CD4-positive, alpha-beta memory T cell (primary cell): ENCODE measurements at places on chromosomes 6 and 20.

DNA sequence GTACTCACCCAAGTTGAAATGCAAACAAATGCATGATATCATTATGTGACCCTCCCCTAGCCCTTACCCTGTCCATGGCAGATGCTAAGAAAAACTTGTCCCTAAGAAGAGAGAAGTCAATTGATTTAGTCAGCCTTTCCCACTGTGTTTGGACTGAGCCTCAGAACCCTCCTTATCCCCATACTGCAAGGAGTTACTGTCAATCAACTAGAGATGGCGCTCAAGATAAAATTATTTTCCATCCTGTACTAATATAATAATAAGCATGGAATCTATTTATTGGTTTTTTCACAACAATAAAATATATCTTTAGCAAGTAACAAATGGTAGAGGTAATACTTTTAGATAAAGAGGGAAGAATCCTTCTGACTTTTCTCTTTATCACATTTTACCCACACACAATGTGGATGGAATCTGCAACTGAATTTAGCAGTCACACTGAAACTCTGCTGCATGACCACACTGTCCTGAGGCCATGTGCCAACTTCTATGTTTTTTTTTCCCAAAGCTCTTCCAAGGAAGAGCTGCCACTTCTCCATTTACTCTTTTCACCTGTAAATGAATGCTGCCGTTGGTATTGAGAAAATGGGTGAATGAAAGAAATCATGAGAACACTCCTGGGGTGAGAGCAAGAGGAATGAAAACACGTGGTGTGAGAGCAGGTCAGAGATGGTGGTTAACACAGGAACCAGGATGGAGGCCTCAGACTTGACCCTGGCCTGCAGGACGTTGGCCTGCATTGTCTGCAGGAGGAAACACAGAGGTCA is 10.5 kb downstream of the NT5E start:
- DNase-seq: no peak

DNA sequence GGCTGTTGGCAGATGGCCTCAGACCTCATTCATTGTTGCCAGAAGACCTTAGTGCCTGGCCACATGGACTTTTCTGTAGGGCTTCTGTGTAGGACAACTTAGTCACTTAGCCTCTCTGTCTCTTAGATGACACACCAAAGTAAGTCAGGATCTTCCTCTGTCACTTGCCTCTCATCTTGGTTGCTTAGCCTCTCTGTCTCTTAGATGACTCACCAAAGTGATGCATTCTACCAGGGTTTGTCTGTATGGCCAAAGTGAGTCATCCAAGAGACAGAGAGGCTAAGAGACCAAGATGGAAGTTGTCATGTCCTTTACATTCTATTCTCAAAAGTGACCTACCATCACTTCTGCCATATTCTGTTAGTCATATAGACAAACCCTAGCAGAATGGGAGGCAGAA is 255.9 kb upstream of the DEFB112 start:
- DNase-seq: no peak

DNA sequence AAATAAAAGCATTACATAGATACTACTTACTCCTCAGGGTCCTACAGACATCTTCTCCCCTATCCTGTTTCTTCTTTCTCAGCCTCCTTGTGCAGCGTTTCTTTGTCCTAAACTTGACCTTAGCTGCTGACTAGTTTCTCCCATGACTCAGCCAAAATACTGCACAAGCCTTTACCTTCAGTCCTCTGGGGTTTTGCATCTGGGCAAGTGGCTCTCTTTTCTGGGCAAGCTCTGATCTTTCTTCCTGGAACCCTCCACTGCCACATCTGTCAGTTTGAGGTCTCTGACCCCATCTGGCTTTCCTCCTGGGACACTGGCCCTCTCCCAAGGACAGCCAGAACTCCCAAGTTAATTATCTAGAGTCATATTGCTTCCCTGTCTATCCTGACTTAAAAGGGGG is 838.4 kb downstream of the DHX35 start:
- DNase-seq: no peak

DNA sequence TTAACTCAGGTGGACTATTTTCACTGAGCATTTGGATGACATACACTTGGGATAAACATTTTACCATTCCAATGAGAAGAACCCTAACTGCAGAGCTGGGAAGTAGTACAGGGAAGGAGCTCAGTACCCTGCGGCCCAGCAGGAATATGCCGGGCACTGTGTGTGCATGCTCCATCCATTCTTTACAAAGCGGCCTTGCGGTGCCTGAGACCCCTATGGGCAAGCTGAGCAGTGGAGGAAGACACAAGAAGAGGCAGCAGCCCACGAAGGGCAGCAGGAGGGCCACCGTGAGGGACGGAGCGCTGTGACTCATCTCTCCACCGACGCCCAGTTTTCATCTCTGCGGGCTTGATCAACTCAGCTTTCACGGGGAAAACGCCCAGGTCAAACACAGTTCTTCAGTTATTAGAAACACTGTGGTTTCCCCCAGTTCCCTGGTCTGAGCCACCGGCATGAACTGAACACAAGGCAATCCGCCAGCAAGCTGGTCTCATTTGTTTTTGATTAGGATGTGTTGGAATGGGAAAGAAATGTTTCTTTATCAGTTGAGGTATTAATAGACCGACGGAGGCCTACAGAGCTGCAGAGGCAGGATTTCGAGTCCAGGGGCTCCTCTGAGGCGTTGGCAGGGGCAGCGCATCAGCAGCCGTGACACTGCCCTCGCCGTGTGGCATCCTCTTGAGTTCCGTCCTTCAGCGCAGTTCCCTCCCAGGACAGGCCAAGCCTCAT is 44.9 kb downstream of the IRF4 start:
- no peak for DNase-seq

GRCh38 chr20:15616626-15617025 is 956.6 kb downstream of the KIF16B start:
- DNase-seq: no peak

DNA sequence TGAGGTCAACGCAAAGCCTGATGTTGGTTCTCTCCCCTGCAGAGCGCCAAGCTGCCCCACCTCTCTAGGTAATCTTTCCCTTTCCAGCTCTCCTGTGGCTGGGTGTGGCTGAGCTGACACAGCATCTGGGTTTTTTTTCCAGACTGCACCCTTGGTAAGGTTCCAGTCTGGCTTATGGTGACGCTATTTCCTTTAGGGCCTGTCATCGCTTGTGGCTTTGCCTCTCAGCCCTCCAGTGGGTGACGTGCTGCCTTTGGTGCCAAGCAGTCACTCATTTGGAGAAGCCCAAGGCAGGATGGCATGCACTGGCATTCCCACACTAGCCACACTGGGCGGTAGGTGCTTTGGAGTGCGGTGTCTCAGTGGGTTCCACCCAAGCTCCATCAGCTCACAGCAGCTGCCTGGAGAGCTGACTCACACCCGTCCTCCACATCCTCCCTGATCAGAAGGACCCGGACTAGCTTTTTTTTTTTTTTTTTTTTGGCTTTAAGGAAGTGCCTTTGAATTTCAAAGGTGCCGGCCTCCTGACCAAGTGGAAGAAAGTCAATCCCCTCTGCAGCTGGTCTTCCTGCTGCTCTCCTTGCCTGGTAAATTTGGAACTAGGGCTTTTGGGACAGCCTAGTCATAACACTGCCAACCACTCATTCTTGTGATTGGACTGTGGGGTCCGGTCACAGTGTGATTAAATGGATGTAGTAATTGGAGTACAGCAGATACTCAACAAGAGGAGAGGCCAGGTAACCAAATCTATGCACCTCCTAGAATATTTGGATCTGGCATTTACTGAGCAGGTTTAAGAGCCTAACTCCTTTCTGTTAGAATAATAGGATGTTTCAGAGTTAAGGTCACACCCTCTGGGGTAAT is 153.6 kb downstream of the CD83 start:
- peak; percentile 30 for DNase-seq

DNA sequence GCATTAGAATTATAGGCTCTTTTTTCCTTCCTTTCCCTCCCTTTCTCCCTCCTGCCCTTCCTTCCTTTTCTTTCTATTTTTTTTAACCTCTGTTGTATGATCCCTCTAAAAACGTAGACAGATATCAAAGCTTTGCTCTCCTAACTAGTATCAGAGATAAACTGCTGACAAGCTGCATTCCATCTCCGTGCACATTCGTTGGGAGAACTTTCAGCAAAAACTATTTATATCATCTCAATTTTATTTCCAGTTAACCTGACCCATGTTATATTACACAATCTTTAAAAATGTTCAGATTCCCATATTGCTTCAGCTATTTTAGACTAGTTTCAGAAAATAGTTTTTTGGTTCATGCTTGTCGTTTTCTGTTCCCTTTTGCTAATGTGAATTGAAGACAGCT is 47.3 kb downstream of the RNF217 start:
- no peak for DNase-seq

- peak; percentile 69 for DNase-seq
Measured at GRCh38 chr20:4661191-4661590, 60.5 kb upstream of the PRND start.

DNA sequence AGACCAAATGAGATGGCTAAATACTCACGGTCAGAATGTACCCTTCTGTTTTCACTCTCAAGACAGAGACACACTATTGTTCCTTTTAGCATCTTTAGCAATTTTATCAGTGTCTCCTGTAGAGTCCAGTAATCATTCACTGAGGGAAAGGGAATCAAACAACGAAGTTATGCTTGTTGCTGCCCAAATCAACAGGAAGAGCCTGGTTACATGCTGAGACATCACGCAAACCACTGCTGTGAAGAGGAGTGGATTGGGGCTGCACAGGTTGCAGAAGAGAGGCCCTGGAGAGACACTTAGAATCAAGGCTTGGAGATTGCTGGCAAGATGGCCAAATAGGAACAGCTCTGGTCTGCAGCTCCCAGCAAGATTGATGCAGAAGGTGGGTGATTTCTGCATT is 40.5 kb upstream of the B3GAT2 start:
- no peak for DNase-seq
